ENCODE measurements at places on chromosomes 6 and 20.

DNA sequence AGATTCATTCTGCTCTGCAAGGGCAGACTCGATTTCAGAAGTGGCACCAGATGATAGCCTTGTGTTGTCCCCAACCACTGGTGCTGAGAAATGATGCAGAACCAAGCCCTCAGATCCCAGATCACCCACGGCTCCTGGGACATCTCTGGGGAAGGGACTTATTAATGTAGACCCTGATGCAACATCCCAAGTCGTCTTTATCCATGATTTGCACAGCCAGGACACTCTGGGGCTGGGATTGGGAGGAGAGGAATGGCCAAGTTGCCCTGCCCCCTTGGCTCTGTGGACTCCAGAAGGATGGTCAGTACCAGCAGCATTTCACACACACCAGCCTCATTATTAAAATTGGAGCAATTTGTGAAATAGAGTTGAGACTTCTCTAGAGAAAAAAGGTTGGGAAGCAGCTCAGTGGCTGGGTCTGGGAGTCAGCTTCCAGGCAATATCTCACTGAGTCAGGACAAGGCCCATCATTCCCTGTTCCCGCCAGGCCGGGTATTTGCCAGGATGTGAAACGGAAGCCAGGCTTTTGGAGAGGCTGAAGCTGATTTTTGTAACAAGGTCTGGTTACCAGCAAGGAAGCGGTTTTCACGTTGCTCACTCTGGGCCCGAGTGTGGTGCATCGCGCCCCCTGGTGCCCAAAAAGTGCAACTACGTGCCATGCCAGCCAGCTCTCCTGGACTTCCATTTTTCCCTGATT, 67.4 kb downstream of the ZBTB2 start:
- peak; percentile 67 for DNase-seq

DNA sequence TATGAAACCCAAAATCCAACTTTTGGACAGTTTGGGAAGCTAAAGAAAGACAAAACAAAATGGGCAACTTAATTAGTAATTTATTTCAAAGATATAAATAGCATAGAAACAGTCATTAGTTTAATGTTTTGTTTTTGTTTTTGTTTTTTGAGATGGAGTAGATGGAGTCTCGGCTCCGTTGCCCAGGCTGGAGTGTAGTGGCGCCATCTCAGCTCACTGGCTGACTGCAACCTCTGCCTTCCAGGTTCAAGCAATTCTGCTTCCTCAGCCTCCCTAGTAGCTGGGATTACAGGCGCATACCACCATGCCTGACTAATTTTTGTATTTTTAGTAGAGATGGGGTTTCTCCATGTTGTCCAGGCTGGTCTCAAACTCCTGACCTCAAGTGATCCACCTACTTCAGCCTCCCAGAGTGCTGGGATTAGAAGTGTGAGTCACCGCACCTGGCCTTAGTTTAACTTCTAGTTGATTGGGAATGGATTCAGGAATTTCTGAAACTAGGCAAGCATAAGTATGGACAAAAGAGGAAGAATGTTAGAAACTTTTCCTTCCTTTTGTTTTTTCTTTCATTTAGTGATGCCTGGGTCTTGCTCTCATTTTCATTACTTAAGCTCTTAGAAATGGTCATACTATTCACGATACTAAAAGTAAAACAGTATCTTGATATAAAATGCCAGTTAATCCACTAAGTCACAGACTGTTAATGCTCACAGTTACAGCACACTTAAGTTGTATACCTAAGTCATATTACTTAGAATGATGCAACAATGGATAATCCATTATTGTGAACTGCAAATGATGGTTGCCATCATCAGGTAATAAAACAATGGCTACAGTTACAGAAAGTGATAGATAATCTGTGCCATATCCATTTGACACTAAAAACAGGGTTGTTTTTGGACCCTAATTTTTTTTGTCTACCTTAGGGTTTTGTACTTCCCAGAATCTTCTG, 8.2 kb downstream of the SENP6 start:
- DNase-seq: no peak

- no peak for DNase-seq
Observed at GRCh38 chr20:17418737-17419136, 112.4 kb downstream of the BFSP1 start.

GRCh38 chr6:136037242-136037875, 185.9 kb downstream of the PDE7B start:
- no peak for DNase-seq

- peak; percentile 15 for DNase-seq
Observed at GRCh38 chr20:36462440-36463211, 78.7 kb upstream of the MYL9 start.

DNA sequence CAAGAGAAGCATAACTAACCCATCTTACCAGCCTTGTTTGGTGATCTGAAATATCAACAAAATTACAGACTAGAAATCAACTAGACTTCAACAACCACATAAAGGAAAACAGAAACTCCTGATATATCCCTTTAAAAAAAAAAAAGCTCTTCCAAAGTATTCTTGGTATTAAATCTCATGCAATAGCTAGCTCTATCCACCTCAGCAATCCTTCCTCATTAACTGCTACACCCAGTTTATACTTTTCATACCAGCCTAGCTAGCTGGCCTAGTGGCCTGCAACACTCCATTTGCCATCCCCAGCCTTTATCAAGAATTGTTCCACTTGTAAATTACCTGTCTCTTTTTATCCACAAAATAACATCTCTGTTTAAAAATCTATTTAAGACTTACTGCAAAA, 69.0 kb downstream of the BACH2 start:
- DNase-seq: no peak

DNA sequence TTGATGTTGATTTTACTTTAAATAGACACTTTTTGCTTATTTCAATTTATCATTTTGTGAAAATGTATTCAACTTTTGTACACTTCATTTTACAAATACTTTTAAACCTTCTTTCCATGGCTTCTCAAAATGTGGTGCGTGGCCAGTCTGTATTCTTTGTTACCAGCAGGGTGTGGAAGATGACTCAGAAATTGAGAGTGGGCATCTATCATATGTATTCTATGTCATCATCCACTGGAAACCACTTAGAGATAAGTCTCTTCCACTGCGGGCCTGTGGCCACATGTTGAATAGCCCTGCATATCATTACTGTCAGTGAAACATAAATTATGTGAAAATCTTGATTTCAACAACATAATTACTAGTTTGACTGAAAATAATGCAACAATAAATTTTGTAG, 52.6 kb upstream of the MC3R start:
- no peak for DNase-seq

- no peak for DNase-seq
Observed at GRCh38 chr6:165881806-165882205, 218.8 kb upstream of the PDE10A start.

DNA sequence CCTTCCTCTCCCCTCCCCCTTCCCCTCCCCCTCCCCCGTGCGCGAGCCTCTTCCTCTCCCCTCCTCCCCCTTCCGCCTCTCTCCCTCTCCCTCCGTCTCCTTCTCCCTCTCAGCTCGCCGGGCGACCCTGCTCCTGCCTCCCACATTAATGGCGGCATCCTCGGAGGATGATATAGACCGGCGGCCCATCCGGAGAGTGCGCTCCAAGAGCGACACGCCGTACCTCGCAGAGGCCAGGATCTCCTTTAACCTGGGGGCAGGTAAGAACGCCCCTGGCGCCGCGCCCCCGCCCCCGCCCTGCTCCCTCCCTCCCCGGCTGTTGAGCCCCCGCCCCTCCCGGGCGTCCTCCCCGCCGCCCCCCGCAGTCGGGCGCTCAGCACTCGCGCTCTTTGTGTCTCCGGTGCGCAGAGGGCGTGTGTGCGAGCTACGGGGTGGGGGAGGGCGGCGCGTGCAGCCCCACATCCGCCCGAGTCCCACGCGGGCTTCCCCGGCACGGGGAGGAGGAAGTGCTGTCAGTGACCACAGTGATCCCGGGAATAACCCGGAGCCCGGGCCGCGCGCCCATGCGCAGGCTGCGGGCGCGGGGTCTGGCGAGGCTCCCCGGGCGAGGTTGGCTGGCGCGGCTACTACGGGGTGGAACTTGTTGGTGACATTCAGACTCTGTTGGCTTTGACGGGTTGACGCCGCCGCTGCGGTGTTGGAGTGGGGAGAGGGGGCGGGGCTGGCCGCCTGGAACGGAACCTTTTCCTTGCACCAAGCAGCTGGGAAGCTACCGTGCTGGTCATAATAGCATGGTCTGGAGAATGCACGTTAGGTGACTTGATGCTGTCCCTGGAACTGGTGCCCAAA, 33.2 kb downstream of the PHACTR1 start:
- DNase-seq: no peak

- DNase-seq: peak; percentile 12
Observed at GRCh38 chr6:41427642-41428335, 92.4 kb downstream of the NCR2 start.

- DNase-seq: no peak
Observed at GRCh38 chr6:136249336-136249735, 775 bp downstream of the MTFR2 start.

GRCh38 chr20:17940224-17940971, 28.2 kb downstream of the SNX5 start:
- DNase-seq: no peak

GRCh38 chr6:38673397-38674165, 29.4 kb downstream of the GLO1 start:
- peak; percentile 19 for DNase-seq

GRCh38 chr6:113634352-113635163, 222.6 kb upstream of the MARCKS start:
- peak; percentile 22 for DNase-seq

- no peak for DNase-seq
Observed at GRCh38 chr6:39003072-39003471, 45.5 kb upstream of the GLP1R start.

DNA sequence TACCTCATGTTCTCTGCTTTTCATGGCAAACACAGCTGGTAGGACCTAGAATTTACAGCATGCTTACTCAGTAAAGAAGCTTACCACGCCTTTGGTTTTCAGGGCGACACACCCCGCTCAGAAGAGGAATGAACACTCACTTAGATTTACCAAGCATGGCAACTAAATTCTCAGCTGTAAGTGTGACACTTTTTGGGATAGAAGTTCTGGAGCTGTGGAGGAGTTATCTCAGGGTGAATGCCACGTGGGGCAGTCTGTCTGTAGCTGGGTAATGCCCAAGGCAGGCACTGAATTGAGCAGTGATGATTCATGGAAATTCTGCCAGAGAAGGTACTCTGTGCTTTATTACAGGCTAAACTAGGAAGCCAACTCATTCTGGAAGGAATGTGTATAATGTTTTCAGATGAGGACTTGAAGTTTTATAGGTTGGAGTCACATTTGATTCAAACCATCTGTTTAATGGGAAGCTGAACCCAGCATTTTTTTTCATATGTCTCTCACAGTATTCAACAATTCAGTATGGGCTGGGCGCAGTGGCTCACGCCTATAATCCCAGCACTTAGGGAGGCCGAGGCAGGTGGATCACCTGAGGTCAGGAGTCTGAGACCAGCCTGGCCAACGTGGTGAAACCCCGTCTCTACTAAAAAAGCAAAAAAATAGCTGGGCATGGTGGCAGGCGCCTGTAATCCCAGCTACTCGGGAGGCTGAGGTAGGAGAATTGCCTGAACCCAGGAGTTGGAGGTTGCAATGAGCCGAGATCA, 3.5 kb upstream of the PRIM2 start:
- DNase-seq: no peak

- DNase-seq: no peak
Observed at GRCh38 chr6:153553627-153554026, 422.5 kb upstream of the RGS17 start.

DNA sequence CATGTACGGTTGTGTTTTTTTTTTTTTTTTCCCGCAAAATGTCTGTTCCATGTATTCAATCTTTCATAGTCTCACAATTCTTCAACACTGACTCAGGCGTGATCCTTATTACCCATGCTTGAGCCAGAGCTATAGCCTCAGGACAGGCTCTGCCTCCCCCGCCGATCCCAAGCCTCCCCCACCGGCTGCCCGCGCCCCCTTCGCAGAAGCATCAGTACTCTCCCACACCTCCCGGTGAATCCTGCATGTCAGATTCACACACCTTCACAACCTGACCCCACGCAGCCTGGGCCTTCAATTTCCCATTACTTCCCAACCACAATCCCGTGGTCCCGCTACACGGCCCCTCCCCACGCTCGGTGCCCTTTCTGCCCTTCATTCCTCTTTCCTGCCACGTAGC, 401.5 kb upstream of the JARID2 start:
- no peak for DNase-seq

GRCh38 chr6:31386977-31387376, 16.4 kb upstream of the MICA start:
- no peak for DNase-seq

DNA sequence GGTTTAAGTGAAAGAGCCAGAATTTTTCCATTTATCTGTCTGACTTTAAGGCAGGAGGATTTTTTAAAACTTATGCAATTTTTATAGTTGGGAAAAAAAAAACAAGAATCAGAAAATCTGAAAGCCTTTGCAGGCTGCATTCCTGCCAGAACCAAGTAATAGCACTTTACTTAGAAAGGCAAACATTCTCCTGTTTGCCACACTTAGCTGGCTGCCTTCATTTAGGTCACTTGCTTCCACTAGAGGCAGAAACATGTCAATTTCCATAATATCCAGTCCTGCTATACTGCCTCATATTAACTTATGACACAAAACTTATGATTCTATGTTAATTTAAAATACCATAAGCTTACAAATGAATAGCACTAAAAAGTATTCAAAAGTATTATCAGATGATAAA, 425.8 kb downstream of the FRK start:
- no peak for DNase-seq

- no peak for DNase-seq
Observed at GRCh38 chr6:4100655-4101054, 21.7 kb upstream of the FAM217A start.

DNA sequence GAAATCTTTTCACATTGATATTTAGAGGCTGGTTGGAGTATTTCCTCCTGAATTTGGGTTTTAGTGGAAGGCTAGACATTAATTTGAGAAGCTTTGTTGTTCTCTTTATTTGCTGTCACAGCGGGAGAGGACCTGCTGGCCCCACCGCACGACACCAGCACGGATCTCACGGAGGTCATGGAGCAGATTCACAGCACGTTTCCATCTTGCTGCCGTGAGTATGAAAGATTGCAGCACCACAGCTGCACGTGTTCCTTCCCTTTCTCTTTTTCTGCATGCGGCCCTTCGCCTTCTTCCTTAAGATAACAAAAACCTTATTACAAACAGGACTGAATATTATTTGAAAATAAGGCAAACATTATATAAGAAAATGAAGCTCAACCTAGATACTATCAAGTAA, 555.5 kb downstream of the UTRN start:
- DNase-seq: no peak

GRCh38 chr20:24891546-24892393, 57.3 kb upstream of the CST7 start:
- DNase-seq: no peak

DNA sequence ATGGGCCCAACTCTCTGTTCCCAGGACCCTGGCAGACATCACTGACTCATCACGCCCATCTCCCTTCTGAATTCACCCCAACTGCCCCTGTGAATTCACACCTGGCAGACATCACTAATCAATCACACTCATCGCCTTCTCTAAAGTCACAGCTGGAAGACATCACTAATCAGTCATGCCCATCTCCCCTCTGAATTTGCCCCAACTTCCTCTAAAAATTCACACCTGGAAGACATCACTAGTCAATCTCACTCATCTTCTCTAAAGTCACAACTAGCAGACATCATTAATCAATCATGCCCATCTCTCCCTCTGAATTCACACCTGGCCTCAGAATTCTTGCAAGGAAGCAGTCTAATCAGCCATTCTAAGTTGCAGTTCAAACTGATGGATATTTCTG, 111.1 kb downstream of the FOXA2 start:
- DNase-seq: no peak

GRCh38 chr6:137155830-137156229, 17.6 kb downstream of the IL22RA2 start:
- peak; percentile 67 for DNase-seq
